KBM-7 (cell line): ENCODE measurements at places on chromosomes 7 and 10.
A peak's percentile ranks its signal among the peaks of the same experiment; 100 is the strongest.

- no peak for DNase-seq
These were observed 488.0 kb downstream of the DNAJB6 start for GRCh38 chr7:157824819-157825121.

DNA sequence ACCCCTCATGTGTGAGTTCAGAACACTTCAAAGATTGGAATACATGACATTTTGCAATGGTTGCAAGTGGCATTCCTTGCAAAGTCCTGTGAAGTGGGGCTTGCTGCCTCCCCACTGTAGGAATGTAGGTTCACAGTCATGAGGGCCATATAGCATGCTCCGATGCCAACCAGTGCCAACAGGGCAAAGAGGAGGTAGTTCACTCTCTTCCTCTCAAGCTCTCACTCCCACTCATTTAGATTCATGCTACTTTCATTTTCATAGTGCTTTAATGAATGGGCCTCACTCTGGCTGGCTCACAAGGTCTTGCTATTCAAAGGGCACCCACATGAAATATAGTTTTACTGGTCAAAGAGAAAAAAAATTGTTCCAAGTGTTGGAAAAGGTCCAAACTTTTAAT is 169.9 kb upstream of the AOAH start:
- DNase-seq = no peak

GRCh38 chr7:31100445-31100844 is 48.3 kb downstream of the ADCYAP1R1 start:
- DNase-seq = no peak

DNA sequence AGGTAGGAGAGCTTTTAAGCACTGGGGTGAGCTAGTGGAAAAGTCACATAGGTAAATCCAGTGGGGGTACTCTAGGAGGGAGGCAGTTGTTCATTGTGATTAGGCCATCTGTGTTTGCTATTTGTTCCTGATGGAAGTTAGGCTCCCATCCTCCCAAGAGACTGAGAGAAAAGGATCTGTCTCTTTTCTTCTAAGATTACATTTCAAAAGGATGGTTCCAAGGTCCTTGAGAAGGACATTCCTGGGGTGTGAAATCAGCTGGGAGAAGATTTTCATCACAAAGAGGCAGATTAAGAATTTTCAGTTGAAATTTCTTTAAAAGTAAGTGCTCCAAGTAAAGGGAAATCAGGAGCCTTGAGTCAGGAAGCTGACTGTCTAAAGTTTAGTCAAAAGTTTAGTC is 210.8 kb upstream of the CSTF2T start:
- DNase-seq = no peak

DNA sequence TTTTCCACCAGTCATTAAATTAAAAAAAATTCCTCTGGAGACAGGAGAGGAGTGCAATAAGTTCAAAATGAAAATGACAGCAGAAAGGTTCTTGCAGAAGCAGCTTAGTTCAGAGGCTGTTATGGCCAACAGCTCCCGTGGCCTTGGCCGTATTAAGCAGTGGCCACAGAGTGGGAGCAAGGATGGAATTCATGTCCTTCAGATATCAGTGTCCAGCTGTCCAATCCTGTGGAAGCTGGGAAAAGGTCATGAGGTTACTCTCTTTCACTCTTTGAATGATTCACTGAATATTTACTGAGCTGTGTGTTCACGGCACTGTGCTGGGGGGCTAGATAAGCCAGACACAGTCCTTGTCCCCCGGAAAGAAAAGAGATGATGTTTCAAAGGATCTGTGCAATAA is 231.8 kb downstream of the BMPER start:
- DNase-seq = no peak

- no peak for DNase-seq
These were observed 143.6 kb downstream of the HBP1 start for GRCh38 chr7:107312418-107312817.

- DNase-seq = no peak
These were observed 207.9 kb downstream of the PAXIP1 start for GRCh38 chr7:154795014-154795413.

GRCh38 chr10:114953047-114953446 is 15.1 kb downstream of the TRUB1 start:
- no peak for DNase-seq

- DNase-seq = no peak
These were observed 445.8 kb upstream of the ANKRD30A start for GRCh38 chr10:36679554-36679953.

- no peak for DNase-seq
These were observed 1.5 kb upstream of the MKX start for GRCh38 chr10:27747096-27747451.

GRCh38 chr10:78542141-78542489 is 508.5 kb downstream of the RPS24 start:
- DNase-seq = no peak

DNA sequence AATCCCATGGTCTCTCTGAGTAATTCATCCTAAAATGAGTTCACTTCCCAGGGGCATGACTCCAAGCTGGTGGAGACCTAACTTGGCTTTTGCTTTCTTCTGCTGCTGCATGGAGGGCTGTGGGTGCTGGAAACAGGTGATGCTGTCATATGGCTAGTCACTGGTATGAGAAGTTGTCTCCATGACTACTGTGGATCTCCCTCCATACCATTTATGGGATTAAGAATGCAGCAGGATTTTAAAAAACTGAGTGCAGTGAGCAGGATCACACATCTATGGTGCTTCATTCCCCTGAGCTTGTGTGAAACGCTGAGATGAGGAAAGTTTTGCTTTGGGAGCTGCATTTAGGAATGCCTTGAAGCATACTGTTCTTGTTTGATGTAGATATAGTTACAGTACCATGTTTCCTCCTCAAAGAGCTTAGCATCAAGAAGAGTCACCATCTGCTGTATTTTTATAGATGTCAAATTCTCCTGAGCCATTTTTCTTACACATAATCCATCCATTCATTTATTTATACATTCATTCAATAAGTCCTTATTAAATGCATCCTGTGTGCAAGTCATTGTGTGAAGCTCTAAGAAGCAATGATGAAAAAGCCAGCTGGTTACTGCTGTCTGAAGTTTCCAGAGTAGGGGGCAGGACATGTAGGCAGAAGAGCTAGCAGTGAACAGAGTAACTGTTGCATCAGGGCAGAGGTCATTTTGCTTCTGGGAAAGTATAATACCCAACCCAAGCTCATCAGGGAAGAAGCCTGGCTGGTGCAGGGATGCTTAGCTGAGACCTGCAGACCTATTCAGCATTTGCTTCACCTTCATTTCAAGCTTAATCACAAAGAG is 534.8 kb downstream of the AUTS2 start:
- no peak for DNase-seq

DNA sequence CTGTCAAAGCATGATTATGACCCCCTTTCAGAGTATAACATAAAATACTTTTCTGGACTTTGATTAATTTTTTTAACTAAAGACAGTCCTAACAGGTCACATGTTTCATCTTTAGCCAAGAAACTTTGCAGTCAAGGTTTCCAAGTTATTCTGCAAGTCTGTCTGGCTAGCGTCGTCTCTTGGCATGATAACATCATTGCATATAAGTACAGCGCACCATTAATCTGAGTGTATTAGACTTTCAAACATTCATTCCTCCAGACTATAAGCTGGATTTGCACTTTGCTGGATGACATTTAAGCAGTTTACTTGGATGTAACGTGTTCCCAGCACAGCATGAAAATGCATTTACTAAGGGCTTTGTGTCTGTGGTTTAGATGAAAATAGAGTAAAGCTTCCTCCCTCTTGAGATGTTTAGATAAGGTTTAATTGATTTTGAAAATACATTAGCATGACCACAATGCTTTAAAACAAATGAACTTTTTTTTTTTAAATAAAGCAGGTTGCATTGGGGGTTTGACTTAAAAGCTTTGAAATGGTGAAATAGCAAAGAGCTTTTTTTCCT is 349.0 kb upstream of the MTPN start:
- DNase-seq = no peak

DNA sequence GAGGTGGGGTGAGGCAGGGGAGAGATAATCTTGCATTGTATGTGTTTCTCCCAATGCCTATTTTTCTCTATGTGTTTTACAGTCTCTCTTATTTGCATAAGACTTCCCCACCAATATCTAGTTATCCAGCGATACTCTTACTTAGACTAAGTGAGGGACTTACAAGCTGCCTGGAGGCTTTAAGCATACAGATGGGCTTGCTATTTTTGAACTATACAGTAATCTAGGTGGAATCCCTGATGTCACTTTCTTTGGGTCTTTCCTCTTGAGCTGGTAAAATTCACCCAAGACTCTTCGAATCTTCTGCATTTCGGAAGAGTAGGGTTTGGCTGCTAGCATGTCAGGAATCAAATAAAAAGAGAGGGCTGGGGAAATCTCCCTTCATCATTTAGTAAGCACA is 76.6 kb downstream of the NDUFB2 start:
- no peak for DNase-seq

GRCh38 chr10:11034762-11035161 is 17.1 kb downstream of the CELF2 start:
- DNase-seq = no peak

GRCh38 chr7:78130446-78131215 is 332.1 kb downstream of the PHTF2 start:
- no peak for DNase-seq

DNA sequence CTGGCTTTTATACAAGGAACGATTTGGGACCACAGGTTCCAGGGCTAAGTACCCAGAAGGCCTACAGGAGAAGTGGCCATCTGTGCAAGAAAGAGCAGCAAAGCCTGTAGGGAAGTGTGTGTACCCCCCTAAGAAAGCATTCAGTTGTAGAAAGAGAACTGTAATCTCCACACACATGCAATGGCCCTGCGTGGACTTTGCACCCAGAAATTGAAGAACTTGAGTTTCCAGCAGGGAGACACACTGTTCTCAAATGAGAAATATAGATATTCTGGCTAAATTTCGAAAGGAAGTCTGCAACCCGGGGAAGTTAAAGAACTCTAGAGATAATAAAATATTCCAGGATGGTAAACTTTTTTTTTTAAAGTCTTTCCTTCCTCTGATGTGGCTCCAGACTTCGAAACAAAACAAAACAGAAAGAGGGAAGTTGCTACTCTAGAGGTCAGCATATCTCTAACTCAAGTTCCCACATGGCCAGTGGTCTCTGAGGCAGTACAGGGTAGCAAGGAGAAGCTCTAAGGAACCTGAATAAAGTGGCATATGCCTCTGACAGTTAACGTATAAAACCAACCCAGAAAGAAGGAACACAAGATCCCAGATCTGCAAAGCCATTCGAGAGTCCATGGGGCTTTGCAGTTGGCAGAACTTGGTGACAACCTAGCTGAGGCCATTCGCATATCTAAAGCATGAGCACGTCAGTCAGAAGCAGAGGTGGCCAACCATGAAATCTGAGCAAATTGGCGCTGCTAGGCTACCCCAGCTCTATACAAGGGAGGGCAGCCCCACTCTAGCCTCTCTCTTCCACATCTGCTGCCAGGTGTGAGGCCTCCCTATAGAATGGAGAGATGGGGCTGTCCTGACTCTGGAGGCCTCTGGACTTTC is 56.6 kb downstream of the ELMO1 start:
- peak; percentile 63 for DNase-seq

DNA sequence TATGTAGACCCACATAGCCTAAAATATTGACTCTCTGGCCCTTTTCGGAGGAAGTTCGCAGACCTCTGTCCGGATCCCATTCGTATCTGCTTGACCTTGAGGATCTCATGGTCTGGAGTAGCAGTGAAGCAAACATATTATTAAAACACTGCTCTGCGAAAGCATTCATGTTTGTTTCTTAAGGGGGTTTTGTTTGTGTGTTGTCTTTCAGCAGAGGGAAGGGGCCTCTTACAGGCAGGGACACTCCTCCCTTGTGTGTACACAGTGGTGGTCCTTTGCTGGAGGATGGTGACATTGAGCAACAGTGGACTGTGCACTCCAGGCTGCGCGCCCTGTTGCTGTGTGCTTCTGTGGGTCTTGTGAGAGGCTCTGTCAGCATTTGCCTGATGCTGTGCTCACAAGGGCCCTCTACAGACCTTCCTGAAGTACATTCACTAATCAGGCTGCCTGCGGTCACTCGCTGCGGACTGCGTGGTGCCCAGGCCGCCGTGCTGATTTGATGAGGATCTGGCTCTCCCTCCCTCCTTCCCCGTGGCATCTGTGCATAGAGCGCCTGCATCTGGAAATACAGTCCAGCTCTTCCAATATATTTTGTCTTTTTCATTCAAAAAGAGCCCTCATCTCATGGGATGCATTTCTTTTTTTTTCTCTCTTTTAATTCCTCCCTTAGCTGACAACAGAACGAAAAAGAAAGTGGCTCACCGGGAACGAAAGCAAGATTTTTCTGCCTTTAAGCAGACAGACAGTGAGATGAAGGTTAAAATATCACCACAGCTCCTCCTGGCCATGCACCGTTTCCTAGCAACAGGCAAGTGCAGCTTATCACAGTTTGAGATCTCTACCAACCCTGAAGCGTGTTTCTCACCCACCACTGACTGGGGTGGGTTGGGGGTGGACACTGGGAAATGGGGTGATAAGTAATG is 135.8 kb downstream of the CNNM2 start:
- peak; percentile 33 for DNase-seq

GRCh38 chr10:77873536-77874380 is 52.8 kb downstream of the DLG5 start:
- DNase-seq = peak; percentile 79

DNA sequence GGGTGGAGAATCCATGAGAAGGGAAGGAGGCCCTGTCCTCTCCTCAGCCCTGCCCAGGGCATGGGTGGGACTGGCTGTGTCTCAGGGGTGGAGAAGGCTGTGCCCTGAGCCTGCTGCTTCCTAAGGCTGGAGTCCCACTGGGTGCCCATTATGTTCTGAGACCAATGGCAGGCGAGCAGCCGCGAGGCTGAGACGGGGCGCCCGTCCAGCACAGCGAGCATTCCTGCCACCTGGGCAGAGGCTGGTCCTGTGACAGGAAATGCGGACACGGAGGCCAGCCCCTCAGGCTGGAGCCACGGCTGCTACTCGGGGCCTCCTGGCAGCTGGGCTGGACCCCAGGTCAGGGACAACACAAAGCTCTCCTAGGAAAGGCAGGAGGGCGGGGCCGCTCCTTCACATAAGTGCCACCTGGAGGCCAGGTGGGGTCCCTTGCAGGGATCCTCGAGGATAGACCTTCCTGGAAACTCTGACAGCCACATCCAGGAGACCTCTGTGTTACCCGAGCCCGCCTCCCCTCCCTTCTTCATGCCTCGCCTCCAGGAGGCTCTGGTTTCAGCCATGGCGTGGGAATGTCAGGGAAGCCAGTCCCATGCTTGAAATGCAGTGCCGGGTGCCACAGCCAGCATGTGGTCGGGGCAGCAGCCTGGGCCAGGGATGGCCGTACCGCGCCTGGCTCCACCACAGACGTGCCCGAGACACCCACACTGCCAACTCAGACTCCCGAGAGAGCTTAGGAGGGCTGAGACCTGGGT is 173.9 kb downstream of the USP6NL start:
- DNase-seq = no peak

GRCh38 chr7:104552102-104552501 is 223.7 kb downstream of the LHFPL3 start:
- DNase-seq = peak; percentile 25

DNA sequence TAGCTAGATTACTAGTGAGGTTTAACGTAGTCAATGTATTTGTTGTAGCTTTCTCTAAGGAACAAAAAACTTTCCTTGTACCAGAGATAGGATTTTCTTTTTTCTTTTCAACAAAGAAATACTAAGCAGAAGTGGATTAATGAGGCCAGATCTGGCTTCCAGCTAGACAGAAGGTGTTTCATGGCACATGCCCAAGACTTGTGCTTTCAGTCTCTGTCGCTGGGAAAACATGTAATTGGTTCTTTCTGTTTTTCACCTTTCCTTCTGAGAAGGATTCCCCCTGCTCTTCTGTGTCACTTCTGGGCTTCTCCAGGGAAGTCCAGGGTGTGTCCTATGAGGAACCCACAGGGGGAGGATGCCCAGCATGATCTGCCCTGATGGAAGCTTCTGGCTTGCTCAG is 492.2 kb downstream of the CCSER2 start:
- no peak for DNase-seq

GRCh38 chr7:137877027-137877675 is 30.4 kb upstream of the DGKI start:
- DNase-seq = no peak

GRCh38 chr10:118668228-118668952 is 72.9 kb upstream of the PRLHR start:
- no peak for DNase-seq
